ENCODE measurements at places on chromosomes 2 and 18. TPM values are rescaled to one million over a fixed set of nuclear protein-coding genes. Genes with fewer than 3 reads are reported as not detected.

DNA sequence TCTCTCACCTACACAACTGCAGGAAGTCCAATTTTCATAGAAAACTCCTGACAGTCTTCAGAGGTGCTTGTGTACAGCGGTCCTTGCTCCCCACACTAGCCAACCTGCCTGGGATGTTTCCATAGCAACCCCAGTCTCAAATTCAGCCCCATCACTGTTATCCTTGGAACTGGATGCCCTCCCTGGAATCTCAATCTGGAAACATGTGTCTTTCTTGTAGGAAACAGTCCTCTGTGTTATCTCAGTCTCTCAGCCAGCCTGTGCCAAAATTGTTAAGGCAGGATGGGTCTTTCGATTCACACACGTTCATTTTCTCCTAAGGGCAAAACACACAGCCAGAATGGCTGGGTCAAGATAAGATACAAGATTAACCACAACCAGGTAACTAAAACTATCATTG is 295.5 kb upstream of the RND3 start:
- no peak for ATAC-seq

GRCh38 chr2:235218486-235218907 is 266.7 kb downstream of the SH3BP4 start:
- no peak for ATAC-seq

DNA sequence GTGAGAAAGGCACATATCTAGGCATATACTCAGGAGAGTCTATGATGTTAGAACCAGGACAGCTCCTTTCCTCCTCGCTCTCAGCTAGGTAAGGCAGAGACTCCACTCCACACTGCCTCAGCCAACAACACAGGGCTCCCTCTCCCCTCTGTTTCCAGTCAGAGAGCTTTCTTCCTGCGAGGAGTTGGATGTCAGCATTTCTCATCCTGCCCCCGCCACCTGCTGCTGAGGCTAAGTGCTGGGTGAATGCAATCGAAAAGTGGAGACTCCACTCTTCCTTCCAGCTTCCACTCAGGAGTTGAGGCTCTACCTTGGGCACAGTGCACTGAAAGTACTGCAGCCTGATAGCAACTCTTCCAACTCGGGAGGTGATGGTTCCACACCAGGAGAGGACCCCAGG is 177.2 kb upstream of the RAB6C start:
- ATAC-seq = no peak

DNA sequence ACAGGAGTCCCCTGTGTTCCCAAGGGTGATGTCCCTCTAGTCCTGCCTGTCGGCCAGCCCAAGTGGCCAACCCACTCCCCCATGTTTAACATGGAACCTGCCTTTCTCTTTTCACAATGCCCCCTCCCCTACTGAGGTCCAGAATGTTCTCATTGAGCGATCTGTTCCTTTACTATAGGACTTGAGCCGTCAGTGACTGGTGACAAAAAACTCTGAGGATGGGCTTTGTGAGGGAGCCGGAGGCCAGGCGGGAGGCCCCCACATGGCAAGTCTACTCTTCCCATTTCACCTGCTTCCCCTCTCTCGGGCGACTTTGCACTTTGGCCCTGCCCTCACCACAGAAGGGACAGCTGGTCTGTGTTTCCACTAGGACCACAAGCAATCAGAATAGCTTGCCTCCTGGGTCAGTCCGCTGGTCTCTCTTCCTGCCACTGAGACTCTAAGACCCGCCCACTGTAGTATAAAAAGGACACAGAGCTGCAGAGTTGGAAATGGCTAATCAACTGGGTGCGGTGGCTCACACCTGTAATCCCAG is 146.5 kb upstream of the RAB12 start:
- no peak for ATAC-seq

GRCh38 chr2:105537920-105538319 is 139.1 kb upstream of the FHL2 start:
- ATAC-seq = no peak

DNA sequence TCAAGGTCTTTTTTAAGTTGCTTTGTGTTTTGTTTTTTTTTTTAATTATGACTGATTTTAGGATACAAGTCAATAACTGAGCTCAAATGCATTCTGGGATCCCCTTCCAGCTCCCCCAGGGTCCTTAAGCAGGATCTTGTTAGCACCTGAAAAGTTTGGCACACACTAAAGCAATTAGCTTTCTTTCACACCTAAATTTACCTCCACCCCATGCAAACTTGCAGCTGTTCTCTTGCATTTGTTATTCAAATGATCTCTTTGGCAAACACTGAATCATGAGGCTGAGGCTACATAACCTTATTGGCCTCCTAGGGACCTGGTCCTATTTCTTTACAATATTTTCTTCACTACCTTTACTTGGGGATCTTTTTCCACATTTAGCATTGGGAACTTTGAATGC is 2026.1 kb upstream of the CELF4 start:
- ATAC-seq = no peak

DNA sequence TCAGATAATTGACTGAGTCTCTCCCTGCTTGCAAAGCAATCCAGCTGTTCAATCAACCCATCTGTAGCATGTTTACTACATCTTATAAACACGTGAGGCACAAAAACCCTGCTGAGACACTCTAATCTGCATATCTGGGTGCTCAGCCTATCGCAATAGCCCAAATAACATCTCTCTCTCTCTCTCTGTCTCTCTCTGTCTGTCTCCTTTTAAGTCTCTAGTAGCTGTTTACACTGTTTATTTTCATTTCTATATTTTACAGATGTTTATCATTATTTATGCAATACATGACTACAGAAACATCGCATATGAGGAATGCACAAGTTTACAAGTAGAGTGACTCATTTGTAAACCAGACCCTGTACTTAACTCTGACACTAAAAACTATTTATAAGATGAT is 422.1 kb upstream of the DSEL start:
- no peak for ATAC-seq

- no peak for ATAC-seq
These were observed 29.6 kb downstream of the CYBRD1 start for GRCh38 chr2:171551836-171552235.

PSTPIP2 gene
- 6.5 TPM for total RNA-seq

All from gastroesophageal sphincter (tissue), 4 donors.